Femur (tissue), 1 donor: ENCODE measurements at places on chromosomes 11 and 22.
A peak's percentile ranks its signal among the peaks of the same experiment; 100 is the strongest.

DNA sequence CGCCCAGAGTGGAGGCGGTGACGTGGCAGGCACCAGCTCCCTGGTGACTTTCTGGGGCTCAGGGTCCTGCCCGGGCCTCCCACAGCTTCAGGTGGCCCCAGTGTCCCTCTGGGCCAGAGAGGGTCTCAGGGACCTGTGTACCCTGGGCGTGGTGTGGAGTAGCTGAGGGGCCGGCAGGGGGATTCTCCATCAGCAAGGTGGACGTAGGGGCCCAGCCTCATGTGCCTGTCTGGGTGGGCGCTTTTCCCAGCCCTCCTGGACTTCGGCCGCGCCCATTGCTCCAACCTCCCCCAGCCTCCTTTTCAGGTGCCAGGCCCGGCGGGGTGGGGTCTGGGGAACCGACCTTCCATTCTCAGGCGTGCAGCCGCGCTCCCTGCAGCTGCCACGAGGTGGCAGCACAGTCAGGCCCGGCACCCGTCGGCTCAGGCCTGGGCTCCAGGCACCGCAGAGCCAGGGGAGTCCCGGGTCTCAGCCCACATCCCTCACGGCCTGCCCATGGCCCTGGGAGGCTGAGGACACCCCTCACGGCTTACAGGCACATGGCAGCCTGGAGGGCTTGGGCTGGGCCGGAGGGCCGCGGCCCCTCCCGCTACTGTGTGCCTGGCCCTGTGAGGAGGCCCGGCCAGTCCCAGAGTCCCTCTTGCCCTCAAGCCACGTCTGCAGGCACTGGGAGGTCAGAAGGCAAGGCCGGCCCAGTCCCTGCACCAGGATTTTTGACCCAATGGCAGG is 19.9 kb upstream of the MUC5B start:
- DNase-seq = peak; percentile 54

DNA sequence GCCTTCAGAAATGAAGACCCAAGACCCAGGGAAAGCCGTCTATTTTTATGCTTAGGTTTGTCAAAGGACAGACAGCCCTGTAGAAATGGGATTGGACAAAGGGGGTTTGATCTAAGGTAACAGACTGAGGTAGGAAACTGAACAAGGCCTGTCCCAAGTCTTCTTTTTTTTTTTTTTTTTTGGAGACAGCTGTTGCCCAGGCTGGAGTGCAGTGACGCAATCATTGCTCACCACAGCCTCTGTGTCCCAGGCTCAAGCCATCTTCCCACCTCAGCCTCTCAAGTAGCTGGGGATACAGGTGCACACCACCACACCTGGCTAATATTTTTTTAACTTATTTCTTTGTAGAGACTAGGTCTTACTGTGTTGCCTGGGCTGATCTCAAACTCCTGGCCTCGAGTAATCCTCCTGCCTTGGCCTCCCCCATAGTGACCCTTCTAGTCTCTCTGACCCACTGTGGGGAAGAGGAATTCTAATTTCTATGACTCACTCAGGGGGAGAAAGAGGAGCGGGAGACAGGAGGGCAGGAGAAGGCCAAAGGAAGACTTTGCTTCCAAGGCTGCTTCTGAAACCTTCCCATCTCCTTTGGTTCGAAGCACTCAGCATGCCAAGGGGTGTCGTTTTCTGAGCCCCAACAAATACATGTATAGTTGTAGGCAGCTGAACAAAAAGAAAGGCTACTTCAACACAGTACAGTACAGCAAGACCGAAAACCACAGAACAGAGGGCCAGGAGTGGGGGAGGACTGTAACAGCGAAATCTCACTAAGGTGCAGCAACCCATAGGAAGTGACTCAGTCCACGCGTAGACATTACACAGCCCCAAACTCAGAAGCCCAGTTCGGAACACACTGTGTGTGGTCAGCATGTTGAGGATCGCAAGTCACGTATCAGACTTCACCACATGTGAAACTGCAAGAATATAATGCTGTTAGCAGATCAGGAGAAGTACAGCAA is 872 bp downstream of the TMA7B start:
- peak; percentile 39 for DNase-seq

GRCh38 chr11:89545691-89546090 is 54.5 kb upstream of the NOX4 start:
- no peak for DNase-seq

- no peak for DNase-seq
Observed at GRCh38 chr11:121670266-121670665, 217.5 kb upstream of the SORL1-AS1 start.

- no peak for DNase-seq
Observed at GRCh38 chr11:112297248-112297866, 36.7 kb upstream of the PLET1 start.

- peak; percentile 14 for DNase-seq
Observed at GRCh38 chr22:19803736-19804267, 43.2 kb downstream of the TBX1 start.

DNA sequence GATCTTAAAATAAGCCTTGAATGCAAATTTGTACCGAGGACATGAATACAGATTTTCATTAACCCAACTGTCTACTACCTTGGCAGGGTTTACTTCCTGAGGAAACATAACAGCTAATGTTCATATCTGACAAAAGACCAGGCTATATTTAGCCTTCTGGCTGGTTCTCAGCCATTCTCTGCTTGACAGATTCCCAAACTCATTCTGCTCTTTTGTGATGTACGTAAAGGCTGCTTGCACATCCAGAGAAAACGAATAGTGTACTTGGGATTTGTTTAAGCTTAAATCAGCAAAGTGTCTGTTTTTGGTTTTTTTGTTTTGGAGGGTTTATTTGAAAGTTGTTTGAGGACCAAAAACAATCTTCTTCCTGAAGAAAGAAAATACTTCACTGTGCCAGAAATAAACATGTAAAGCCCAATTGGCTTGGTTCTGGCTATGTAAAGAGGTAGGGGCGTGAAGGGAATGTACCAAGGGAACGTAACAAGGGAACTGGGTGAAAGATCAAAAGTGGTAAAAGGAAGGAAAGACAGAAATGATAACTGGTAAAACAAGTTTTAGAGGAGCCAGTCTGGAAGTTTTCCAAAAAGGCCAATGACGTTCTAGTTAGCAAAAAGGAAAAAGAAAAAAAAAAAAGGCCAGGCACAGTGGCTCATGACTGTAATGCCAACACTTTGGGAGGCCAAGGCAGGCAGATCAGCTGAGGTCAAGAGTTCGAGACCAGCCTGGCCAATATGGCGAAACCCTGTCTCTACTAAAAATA is 21.4 kb upstream of the CRTAM start:
- peak; percentile 36 for DNase-seq

- no peak for DNase-seq
Observed at GRCh38 chr22:40953471-40953870, 2.3 kb downstream of the RBX1 start.

DNA sequence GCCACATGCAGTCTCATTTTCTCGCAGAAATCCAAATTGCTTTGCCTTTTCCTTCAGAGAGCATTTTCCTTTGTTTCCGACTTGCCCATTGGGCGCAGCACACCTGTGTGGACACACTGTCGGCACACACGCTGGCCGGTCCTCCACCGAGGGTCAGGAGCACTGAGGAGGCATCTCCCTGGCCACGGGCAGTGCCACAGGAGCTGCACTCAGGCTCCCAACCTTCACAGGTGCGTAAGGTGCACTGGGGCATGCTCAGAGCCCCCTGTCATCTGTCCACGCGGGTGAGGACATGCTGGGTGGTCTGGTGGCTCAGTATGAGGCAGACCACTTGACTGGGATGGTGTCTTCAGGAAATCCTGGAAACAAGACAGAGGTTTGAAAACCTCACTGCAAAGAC is 779.1 kb downstream of the BRD1 start:
- DNase-seq = no peak

GRCh38 chr11:117663414-117663813 is 133.6 kb downstream of the DSCAML1 start:
- DNase-seq = no peak

DNA sequence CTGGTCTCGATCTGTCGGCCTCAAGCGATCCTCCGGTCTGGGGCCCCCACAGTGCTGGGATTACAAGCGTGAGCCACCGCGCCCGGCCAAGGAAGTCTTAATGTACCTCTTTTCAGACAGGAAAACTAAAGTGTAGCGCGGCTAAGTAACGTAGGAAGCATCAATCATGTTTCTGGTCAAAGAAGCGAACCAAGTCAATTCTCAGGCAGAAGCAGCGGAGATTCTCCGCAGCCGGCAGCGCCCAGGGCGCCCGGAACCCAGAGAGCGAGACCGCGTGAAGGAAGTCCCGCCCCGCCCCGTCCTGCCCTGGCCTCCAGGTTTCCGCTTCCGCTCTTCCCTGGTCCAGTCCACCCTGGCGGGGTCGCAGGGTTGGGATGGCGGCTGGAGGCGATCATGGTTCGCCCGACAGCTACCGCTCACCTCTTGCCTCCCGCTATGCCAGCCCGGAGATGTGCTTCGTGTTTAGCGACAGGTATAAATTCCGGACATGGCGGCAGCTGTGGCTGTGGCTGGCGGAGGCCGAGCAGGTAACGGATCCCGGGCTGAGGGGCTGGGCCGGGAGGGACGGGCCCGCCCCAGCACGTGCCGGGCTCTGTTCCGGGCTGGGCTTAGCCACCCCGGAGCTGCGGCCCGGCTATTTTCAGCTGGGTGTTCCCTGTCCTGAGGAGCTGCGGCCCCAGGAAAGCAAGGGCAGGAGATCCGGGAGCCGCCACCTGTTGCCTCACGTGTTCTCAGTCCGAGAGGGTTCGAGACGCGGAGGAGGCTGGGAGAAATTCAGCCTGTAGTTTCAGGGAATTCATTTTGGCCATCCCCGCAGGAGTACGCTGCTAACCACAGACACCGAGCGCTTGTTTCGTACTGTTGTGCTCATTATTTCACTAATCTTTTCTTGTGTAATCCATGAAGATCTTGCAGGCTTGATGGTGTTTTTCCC is at the start of gene ADSL:
Gene ADSL (plus strand): TSS at position 316 of the 934 bp plus-strand sequence. CDS start 59 bp downstream, at position 375.
- DNase-seq = peak; percentile 94
